ENCODE measurements at places on chromosomes 3 and 15.
A peak's percentile ranks its signal among the peaks of the same experiment; 100 is the strongest.

DNA sequence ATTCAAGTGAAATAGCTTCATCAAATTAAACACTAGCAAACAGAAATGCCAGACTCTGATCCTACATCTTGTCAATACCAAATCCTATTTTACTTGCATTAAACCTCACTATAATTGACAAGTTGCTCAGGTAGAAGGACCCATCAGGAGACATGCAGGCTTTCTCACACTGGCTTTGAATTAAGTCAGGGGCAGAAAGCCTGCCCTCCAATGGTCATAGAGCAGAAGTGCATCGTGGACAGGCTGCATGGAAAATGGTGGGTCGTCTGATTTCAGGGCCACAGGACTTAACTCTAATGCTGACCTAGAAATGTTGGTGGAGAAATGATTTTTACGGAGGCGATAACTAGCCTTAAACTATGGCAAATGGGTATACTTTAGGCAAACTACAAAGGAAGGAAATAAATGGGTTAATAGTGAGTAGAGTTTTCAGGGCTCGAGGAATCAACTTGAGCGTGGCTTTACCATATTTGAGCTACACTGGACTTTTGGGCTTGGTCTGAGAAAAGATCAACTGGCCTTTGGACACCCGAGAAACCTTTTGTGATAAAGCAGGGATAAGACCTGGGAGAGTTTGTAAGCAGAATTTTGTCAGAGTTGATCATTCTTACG lies 283.9 kb downstream of the GRM7 start:
- no peak for DNase-seq

- DNase-seq: no peak
Measured at GRCh38 chr3:42290966-42291714, 25.2 kb upstream of the CCK start.

GRCh38 chr15:74752531-74752930 lies 3.9 kb downstream of the CYP1A2 start:
- no peak for DNase-seq

GRCh38 chr3:66355394-66355793 lies 134.6 kb downstream of the SLC25A26 start:
- DNase-seq: peak; percentile 74

GRCh38 chr3:127848131-127849129 lies 26.1 kb upstream of the MGLL start:
- DNase-seq: no peak

GRCh38 chr15:91534976-91535375 lies 318.5 kb upstream of the SLCO3A1 start:
- DNase-seq: no peak

DNA sequence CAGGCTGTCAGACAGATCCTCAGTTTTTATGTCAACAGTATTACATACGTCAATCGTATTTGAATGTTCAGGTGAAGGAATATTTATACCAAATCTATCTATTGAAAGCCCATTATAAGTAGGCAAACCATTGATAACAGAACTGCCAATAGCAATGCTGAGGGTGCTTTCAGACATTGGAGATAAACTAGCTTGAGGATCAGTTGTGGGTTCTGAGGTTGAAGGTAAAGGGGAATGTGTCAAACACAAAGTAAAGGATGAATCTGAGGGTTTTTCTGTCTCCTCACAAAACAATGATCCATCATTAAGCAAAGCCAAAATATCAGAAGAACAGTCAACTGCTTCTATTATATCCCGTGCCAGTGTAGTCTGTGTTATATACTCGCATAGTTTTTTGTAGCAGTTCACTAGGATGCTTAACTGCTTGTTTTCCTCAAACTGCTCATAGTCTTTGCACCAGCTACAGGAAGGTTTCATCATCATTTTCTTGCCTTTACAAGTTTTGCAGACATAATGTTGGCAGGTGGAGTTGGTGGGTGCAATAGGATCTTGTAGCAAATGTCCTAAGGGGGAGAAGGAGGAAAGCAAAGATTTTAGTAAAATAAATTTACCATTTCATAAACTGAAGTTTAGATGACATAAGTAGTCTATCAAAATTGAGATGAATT lies 43.8 kb downstream of the MSL2 start:
- DNase-seq: no peak

- DNase-seq: no peak
Measured at GRCh38 chr3:143718463-143718862, 129.8 kb downstream of the SLC9A9 start.

GRCh38 chr15:38374029-38374428 lies 79.9 kb upstream of the FAM98B start:
- DNase-seq: no peak

DNA sequence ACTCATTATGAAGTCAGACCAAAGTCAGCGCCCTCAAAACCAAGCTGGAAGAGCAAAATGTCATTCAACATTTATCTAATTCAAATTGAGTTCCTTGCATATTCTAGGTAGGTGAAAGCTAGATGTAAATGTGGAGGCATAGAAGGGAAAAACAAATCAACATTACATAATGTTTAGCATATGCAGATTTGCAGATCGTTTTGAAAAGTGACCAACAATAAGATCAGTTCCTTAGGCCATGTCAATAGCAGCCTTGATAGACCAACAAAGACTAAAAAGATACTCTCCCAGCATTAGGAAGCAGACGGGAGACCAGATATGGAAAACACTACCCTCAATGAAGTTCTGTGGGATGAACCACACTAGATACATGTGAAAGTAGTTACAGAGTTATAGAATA lies 83.0 kb downstream of the PLD1 start:
- no peak for DNase-seq

- DNase-seq: no peak
Measured at GRCh38 chr3:40054568-40055222, 245.3 kb downstream of the MYRIP start.

GRCh38 chr3:42302924-42303634 lies 37.1 kb upstream of the CCK start:
- DNase-seq: no peak

GRCh38 chr3:150254309-150254708 lies 153.8 kb upstream of the TSC22D2 start:
- DNase-seq: no peak

GRCh38 chr3:168647582-168647981 lies 551.9 kb upstream of the GOLIM4 start:
- DNase-seq: no peak

All from CD4-positive, CD25-positive, alpha-beta regulatory T cell (primary cell).